ENCODE measurements at places on chromosomes 12 and 14.
A peak's percentile ranks its signal among the peaks of the same experiment; 100 is the strongest.

GRCh38 chr12:1702713-1703112, 11.8 kb downstream of the ADIPOR2 start:
- no peak for DNase-seq

- peak; percentile 20 for DNase-seq
These were observed 30.6 kb upstream of the NFKBIA start for GRCh38 chr14:35435177-35435576.

DNA sequence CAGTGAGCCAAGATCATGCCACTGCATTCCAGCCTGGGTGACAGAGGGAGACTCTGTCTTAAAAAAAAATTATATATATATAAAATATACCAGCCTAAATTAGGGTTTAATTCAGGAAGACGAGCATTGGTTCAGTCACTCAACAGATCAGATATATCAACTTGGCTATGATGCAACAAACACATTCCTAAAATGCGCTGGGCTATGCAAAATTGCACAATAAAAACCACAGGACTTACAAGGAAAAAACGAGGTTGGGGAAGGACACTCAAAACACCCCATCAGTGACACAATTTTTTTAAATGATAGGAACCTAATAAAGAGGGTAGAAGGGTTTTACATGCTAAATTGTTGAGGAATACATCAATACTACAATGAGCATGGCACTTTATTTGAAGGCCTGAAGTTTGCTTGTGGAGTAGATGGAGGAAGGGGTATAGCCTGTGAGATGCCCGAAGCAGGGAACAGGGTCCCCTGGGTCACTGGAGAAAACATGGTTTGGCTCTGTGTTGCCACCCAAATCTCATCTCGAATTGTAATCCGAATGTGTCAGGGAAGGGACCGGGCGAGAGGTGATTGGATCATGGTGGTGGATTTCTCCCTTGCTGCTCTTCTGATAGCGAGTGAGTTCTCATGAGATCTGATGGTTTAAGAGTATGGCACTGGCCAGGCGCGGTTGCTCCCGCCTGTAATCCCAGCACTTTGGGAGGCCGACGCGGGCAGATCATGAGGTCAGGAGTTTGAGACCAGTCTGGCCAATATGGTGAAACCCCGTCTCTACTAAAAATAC, 71.2 kb downstream of the TNFAIP2 start:
- DNase-seq: peak; percentile 82

DNA sequence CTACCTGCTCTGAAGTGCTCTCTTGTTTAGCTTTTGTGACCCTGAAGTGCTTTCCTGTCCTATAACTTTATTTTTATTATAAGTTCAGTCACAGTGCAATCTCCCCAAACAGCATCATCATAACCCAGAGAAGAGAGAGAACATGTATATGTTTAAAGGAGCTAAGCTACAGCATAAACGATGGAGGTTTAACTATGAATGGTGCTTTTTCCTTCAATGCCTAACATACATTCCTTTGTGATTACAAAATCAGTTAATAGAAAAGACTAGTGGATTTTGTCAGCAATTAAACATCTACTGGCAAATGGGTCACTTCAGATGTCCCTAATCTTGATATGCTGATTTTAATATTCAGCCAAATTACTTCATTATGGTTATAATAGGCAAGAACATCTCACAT, 46.4 kb downstream of the ZFYVE21 start:
- no peak for DNase-seq

- no peak for DNase-seq
These were observed 10.7 kb downstream of the KANSL2 start for GRCh38 chr12:48671231-48671856.

- DNase-seq: no peak
These were observed 17.3 kb downstream of the GSG1 start for GRCh38 chr12:13085968-13086686.

- DNase-seq: peak; percentile 99
These were observed 155.4 kb upstream of the PDE3A start for GRCh38 chr12:20212658-20213555.

GRCh38 chr12:30594509-30594908, 101.2 kb downstream of the IPO8 start:
- peak; percentile 74 for DNase-seq

DNA sequence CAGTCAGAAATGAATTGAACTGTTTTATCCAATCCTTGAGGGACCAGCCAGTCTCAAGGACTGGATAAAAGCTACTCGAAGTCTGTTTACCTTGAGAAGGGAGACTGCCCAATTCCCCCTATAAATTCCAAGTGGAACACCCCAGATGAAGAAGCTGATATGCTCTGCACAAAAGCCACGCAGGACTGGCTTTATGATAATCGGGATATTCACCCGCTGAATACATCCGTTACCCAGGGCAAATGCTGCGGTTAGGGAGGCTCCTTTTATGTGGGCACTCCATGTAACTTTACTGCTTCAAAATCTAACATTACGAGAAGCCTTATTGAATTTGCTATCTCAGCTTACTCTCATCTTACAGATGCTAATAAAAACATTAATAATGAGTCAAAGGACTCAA, 119.1 kb downstream of the DENND5B start:
- peak; percentile 33 for DNase-seq

GRCh38 chr14:61271552-61271951, 9.6 kb downstream of the TMEM30B start:
- no peak for DNase-seq

DNA sequence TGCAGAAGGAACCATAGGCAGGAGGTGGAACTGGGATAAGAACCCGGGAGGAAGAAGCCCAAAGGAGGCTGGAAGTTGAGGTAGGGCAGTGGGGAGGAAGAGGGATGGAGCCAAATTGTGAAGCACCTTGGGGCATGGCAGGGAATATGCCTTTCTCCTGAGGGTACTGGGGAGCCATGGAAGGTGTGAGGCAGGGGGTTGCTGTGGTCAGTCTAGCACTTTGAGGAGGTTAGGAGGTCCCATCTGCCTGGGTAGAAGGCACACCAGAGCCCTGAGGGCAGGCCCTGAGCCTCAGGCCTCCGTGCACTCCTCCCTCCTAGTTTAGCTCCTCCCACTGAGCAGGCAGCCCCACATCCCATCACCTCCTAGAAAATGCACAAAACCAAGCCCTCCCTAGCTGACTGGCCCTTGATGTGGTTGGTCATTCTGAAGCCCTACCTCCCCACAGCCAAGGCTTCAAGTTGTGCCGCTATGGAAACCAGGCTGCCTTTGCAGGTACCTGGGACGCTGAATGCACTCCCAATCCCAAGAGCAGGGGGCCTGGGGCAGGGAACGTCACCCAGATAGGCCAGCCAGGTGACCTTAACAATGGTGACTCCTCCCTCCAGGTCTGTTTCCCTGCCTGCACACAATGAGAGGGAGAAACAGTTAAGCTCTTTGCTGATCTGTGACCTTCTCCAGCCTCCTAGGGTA, 15.1 kb downstream of the PHETA1 start:
- DNase-seq: no peak

DNA sequence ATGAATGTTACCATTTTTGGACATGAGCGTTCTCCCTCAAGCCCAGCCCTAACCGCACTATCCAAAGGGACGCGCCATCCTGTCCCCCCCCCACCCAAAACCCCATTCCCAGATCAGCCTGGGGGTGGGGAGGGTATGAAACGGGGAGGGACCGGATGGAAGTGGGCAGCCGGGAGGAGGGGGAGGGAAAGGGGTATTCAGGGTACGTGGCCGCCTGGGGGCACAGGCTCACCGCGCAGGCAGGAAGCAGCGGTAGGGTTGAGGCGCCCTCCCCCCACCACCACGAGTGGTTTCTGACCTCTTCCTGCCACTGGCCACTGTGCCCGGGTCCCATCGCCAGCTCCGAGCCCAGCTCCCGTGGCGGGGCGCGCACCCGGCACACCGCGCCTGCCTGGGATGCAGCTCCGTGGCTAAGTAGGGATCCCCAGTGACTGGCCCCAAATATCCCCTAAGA, 1.4 kb downstream of the ACTN1 start:
- peak; percentile 85 for DNase-seq

- no peak for DNase-seq
These were observed 666.5 kb downstream of the SLC16A7 start for GRCh38 chr12:60262378-60262777.

- DNase-seq: no peak
These were observed 82.5 kb downstream of the ST8SIA1 start for GRCh38 chr12:22252057-22252456.

GRCh38 chr12:121861636-121862254, 3.1 kb upstream of the HPD start:
- peak; percentile 55 for DNase-seq

DNA sequence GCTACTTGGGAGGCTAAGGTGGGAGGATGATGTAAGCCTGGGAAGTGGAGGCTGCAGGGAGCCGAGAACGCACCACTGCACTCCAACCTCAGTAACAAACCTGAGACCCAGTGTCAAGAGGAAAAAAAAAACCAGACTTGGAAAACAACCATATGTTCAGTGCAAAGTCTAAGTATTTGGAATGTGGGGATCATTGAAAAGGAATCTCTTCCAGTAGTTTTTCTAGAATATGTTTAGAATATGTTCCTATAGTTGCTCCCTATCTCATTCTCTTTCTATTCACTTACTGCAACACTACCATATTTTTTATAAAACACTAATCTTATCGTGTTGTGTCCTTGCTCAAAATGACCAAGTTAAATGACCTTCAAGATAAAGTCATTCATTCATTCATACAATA, 423.5 kb upstream of the SOX5 start:
- DNase-seq: peak; percentile 22

DNA sequence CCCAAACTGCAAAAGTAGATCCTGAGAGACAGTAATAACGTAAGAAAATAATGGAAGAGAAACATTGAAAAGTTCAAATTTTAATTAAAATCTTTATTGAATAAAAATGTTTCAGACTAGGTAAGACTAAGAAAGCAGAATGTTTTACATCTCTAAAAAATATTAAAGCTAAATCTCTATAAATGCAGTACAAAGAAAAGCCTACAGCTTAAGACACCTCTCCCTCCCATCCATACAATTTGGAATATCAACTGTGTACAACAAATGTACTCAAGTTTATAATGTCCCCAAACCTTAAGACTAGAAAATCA, 8.5 kb upstream of the CERS5 start:
- no peak for DNase-seq

GRCh38 chr12:75289753-75290152, 40.4 kb downstream of the CAPS2 start:
- DNase-seq: peak; percentile 58

DNA sequence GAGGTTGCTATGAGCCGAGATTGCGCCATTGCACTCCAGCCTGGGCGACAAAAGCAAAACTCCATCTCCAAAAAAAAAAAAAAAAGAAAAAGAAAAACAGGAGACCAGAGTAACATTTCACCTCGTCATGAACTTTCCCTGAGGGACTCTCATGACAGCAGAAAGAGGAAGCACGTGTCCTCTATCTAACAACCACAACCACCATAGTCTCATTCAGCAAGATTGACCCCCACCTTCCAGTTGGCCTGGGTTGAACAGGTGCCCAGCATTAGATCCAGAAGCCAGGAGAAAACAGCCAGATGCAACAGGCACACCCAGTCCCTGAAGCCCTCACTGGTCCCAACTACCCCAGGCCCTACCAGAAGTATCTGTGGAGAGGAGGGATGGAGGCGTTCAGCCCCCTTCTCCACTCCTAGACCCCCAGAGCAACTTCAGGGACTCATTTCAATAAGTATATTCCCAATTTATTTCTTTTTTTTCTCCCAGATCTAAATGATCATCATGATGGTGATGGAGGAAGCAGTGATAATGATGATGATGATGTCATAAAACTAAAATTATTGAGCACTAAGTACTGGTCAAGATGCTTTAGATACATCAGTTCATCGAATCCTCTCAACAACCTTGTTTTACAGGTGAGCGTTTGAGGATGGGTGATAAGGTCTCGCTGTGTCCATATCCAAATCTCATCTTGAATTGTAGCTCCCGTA, 235.0 kb downstream of the EFCAB11 start:
- no peak for DNase-seq

DNA sequence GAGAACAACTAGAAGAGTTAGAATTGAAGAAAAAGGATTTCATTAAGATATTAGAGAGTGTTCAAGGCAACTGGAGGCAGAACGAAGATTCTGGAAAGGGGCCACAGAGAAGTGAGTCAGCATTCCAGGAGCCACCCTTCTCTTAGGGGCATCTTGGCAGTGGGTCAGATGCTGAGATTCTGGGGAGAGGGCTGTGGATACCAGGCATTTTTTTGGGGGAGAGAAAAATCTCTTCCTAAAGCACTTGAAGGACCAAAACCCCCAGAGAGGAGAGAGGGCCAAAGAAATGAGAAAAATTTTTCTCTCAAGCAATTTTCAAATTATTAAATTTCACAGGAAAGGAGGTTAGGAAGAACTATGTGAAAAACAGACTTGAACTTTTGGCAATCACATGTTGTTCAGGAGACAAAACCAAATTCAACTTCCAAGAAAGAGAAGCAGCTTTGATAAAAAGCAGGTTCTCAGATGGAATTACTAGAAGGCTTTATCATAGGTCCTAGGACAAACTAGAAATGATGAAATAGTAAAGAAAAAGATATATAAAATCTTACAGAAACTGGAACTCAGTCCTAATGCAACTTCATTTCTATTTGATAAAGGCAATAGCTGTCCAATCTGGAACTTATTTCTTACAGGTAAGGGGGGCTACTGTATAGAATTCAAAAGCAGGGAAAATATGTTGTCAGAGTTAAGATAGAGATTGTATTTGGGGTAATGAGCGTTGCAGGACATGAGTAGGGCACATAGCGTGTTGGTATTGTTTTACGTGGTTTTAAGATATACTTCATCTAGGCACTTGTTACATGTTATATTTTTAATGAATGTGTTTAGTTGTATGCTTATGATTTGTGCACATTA, 1.1 kb upstream of the CLEC2D start:
- peak; percentile 72 for DNase-seq

GRCh38 chr14:47665337-47666134, 9.9 kb downstream of the MDGA2 start:
- no peak for DNase-seq

- peak; percentile 94 for DNase-seq
These were observed 1683.8 kb upstream of the SEL1L start for GRCh38 chr14:83217492-83217891.

DNA sequence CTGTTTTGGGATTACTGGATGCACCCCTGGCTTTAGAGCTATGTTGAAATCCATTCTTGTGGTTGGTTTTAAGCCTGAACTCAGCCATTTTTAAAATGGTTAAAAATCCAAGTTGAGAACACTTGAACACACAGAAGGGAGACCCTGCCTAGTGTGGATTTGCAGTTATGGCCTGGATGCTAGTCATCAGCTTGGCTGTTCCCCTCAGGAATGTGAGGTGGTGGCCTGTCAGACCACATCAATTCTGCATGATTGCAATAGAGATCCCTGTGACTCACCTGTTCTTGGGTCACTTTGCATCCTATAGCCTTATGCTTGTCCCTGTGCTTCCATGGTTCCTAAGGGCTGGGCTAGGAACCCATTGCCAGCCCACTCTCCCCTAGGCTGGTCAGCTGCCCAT, 454.1 kb downstream of the ATP23 start:
- DNase-seq: peak; percentile 30

Measured in choroid plexus epithelial cell (primary cell).